HAP-1 (cell line): ENCODE measurements at places on chromosomes 11 and 22.

GRCh38 chr11:120283124-120283523 lies 42.0 kb upstream of the TLCD5 start:
- no peak for DNase-seq

- DNase-seq: no peak
Observed at GRCh38 chr11:96260532-96260931, 82.5 kb downstream of the MAML2 start.

- DNase-seq: peak; percentile 66
Observed at GRCh38 chr11:63814383-63814736, 1.1 kb downstream of the SPINDOC start.

- DNase-seq: no peak
Observed at GRCh38 chr11:3115321-3115720, 49.8 kb downstream of the OSBPL5 start.

GRCh38 chr11:76776472-76776871 lies 6.7 kb upstream of the TSKU start:
- no peak for DNase-seq

- DNase-seq: no peak
Observed at GRCh38 chr11:132559331-132560036, 972.8 kb downstream of the OPCML start.

DNA sequence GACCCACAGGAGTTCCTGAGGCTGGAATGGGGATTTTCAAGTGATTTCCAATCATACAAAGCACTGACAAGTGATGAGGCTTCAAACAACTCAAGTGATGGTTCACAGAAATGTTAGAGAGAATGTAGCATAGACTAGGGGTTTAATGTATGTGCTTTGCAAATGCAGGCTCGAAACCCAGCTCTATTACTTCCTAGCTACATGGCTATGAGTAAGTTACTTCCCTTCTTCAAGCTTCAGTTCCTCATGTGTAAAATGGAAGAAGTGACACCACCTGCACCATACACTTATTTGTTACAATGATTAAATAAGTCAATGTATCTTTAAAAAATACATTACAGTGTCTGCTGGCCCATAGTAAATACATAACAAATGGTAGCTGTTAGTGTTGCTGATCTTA lies 139.8 kb downstream of the CCDC81 start:
- DNase-seq: no peak

DNA sequence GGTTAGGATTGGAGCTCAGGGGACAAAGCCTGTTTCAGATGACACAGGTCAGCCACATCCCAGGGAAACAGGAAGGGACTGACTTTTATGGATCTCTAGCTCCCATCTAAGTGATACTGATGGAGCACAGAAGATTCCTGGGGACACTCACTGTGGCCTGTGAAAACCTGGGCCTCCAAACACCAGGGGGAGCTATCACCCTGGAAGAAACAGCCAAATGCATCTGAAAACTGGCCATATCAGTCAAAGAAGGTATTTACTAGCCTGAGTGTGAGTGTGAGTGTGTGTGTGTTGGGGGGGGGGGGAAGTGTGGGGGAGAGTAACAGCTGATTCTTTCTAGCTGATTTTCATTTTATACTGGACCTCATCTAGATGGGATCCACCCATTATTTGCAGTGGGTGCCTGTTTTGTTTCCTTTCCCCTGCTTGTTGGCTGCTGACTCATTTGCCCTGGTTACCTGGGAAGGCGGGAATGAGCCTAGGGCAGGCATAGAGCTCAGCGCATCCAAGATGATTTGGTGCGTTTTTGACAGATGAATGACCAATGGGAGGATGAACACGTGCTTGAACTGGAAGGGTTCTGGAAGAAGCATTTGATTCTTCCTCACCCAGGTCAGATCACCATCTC lies 284.0 kb downstream of the KIRREL3 start:
- DNase-seq: peak; percentile 21

GRCh38 chr22:44168206-44168605 lies 12.5 kb upstream of the PARVG start:
- no peak for DNase-seq

DNA sequence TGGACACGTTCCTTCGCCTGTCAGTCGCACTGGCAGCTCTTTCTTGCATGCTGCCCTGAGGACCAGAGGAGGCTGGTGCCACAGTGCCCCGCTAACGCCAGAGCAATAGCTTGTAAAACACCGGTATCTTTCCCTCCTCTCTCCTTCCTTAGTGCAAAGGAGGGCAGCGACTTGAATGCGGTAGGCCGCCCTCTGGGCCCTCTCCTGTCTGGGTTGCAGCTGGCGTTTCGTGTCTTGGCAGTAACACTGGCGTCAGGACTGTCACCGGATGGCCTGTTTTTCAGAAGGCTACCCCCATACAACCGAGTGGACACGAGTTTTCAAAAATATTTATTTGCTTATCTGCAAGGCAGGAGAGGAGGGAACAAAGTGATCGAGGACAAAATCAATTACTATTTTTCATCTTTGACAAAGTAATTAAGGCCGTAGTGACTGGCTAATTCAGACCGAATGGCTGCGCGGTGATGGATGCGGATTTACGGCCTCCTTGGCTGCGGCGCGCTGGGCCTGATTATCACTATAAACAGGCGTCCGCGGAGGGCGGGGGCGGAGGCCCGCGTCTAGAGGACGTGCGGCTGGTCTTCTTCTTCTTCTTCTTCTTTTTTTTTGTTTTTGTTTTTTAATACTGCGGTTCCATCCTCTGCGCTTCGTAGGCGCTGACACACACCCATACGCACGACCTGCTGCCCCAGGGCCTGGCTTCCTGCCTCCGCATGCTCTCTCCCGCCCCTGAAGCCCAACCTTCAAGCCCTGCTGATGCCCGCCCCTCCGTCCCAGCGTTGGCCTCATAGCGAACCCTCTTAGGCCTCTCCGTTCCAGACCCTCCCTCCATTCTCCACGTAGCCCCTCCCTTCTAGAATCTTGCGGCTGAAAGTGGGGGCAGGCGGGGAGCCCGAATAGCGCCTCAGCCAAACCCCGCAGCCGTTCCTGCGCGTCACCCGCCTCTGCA lies 2.9 kb upstream of the SLC6A5 start:
- no peak for DNase-seq

- DNase-seq: no peak
Observed at GRCh38 chr11:19827399-19828135, 114.9 kb downstream of the NAV2 start.

- DNase-seq: no peak
Observed at GRCh38 chr11:13223112-13223511, 54.5 kb upstream of the BMAL1 start.

DNA sequence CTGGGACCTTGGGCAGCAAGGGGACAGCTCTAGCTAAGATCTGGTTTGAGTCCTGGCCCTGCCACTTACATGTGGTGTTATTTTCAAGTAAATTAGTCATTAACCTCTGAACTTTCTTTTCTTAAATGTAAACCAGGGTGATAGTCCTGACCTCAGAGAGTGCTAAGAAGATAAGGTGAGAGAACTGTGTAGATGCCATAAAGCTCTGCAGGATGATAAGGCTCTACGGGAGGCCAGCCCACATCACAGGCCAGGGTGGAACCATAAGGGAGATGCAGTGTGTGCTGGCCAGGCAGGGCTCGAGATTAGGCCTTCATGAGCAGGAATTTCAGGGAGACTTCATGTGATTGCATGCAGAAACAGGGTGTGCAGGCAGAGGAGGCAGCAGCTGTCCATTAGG lies 24.2 kb downstream of the NECTIN1 start:
- no peak for DNase-seq

GRCh38 chr22:41834005-41834944 lies 1.4 kb downstream of the SREBF2 start:
- no peak for DNase-seq

DNA sequence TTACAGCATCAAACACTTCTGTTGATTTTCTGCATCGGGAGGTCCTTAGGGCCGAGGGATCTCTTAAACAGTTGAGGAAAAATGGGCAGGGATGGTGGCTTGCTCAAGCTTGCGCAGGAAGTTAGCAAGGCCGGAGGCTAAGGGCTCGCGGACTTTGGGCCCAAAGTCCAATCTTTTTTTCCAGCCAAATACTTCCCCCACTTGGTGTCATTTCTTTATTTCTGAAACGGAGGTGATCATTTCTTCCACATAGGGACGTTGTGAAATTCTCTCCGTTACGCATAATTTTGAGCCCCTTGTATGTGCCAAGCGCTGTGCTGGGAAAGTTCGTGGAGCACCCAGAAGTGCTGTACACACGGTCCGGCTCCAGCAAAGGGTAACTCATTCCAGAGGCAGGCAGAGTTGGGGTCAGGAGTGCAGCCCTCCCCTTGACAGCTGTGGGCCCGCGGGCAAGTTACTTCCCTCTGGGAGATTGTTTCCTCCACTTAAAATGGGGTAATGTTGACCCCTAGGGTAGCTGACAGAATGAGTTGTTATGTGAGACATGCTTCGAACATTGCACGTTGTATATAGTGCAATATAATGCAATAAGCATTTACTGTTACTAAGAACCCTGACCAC lies 809 bp downstream of the MIEF1 start:
- no peak for DNase-seq

- no peak for DNase-seq
Observed at GRCh38 chr22:17853073-17853472, 78.8 kb upstream of the BID start.

DNA sequence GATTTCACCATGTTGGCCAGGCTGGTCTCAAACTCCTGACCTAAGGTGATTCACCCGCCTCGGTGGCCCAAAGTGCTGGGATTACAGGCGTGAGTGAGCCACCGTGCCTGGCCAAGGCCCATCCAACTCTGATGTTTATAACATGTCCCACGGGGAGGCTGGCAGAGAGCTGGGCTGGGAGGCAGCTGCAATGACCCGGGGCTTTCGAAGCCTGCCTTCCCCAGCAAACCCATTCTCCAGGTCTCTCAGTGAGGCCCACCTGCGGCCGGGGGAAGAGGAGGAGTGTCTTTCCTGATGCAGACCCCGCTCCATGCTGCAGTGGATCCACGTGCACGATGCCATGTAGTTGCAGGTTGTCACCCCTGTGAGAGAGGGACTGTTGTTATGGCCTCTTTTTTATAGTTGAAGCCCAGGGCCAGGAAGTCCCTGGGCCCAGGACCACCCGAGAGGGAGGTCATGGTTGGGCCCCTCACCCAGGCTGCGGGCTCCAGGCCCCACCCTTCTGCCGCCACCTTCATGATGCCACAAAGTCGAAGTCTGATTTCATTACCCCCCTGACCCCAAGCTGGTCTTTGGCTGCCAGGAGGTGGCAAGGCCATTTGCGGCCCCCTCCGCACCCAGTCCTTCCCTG lies 38.3 kb downstream of the KCNJ4 start:
- no peak for DNase-seq

DNA sequence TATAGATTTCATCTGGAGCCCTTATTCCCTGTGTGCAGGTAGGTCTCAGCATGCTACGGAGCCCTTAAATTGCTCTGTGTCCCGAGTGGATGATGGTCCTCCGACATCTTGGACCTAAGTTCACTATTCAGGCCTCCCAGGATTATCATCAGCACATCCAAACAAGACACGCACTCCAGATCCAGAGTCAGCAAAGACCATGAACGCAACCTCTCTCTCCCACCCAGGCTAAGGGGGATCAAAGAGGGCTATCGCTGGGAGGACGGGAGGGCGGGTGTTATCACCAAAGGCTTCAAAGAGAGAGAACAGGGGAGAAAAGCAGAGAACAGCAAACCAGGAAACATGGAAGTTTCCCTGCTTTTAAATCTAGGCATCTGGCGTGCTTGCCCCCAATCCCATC lies 659.4 kb downstream of the TBC1D22A start:
- no peak for DNase-seq

GRCh38 chr11:22472306-22472705 lies 134.1 kb downstream of the SLC17A6 start:
- DNase-seq: no peak

GRCh38 chr11:33655842-33656600 lies 44.6 kb downstream of the C11orf91 start:
- DNase-seq: no peak

DNA sequence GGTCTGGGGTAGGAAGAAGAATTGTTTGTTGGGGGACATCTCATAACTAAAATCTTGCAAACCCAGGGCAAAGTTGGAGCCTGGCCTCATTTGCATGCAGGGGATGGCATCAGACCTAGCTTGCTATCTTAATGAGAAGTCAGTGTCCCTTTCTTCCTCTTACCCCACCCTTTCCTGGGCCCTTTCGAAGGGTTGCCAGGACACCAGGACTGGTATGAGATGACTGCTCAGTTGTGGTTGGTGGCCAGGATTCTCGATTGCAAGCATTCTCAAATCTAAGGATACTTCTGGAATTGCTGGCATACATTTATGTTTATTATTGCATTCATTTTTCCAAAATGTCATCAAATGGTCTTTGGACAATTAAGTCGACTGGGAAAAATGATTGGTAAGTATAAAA lies 131.0 kb downstream of the SLC1A2 start:
- no peak for DNase-seq

DNA sequence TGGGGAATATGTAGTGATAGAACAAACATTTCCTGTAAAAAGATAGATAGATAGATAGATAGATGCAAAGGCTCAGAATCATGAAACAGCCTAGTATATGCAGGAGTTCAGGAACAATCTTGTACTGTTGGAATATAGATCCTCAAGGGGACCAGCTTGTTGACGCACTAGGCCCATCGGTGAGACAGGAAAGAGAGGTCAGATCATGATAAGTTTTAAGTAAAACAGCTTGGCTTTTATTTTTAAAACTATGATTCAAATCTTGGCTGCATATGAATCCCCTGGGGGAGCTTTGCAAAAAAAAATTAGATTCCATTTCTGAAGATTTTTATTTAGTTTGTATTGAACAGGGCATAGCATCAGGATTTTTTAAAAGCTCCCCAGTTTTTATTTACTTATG lies 185.8 kb downstream of the TRPC6 start:
- DNase-seq: no peak

DNA sequence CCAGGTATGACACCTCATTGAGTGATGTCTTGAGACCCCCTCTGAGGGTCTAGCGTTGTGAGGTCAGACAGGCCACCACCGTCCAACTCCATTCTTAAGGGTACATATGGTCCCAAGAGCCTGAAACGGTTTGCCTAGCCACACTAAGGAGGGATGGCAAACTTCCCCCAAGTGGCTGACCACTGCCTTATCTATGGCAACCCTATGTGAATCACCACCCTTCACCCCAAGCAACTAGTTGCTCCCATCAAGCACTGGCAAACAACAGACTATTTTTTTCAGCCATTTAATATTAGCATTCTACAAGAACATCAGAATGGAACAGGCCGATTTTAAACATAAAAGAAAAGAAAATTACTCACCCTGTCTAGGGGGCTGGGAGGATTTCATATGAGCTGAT lies 22.8 kb downstream of the THOC5 start:
- DNase-seq: no peak

DNA sequence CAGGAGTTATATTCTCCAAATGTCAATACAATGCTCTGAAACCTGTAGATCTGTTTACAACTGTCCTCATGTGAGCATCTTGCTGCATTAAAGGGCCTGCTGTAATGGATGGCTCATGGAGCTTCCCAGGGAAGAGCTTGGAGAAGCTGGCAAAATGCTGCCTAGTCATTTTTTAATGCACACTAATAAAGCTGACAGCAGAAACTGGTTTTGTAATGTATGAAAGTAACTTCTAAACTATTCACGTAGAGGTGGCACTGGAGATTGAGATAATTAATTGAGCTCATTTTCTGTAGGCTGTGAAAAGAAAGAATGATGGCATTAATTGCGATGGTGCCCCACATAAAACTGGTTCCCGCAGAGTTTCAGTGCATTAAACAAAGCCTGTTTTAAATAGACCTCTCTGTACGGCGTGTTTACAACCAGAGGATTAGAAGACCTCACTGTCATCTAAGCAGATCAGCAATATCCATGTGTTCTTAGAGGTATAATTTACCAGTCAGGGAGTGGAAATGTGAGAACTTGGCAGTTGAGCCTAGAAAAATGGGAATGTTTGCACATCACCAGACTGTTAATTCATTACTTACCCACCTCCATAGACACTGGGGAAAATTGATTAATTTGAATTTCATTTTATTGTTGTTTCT lies 16.0 kb downstream of the POLA2 start:
- DNase-seq: no peak

GRCh38 chr22:25959818-25960774 lies 209.2 kb upstream of the SEZ6L start:
- no peak for DNase-seq
